ENCODE measurements at places on chromosomes 5 and 9.

DNA sequence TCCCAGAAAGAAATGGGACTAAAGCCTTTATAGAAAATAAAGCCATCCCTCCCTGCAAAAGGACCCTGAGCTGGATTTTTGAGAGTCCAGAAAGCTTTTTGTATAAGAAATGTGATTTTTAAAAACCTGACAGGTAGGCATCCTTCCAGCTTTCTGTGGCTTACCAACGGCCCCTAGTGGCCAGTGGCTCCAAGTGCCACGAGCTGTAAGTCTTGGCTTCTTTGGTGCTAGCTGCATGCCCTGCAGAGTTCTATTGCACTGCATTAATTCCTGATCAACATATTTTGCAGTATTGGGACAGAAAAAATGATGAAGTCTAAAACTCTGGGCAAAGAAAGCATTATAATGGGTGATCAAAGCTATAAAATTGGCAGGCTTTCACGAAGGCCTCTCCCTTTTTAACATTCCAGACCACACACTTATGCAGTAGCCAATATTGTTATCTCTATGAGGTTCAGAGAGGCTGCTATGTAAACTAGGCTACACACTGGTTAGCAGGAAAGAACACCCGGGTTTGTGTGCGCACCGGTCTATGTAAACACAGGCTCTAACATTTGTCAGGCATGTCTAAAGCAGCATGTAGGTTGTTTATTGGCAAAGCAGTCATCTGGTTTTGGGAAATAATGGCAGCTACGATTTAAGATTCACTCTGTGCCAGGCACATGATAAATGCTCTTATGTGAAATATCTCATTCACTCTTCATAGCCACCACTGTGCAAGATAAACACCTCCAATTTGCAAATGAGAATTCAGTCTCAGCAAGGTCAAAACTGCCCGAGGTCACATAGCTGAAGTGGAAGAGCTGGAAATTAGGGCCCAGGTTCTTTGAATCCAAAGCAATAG lies 55.2 kb downstream of the NMUR2 start:
- H3K4me3 ChIP-seq: no peak overlapping the region
- H3K27me3 ChIP-seq: no peaks in the 10 kb centered on the region

DNA sequence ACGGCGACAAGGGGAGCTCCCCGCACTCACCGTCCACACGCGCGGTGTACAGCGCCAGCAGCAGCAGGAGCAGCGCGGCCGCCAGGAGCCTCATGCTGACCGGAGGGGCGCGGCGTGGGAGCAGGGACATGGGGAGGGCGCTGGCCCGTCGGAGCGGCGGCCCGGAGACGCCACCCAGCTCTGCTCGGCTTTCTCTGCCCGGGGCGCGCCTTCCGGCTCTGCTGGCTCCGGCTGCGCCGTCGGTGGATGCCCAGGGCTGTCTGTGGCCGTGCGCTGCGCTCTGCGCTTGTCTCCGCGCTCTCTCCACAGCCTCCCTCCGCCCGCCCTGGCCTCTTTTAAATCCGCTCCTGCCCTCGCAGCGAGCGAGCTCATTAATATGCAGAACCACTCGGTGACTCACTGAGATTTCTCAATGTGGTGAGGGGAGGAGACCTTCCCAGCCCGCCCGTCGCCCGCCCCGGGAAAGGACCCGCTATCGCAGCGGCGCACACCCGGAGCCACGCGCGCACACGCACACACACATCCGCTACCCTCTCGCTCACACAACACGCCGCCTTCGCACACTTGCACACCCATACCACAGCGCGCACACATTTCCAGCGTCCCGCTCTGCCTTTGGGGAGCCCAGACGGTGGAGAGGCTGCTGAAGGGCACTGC lies at the start of gene CXCL14:
Gene CXCL14, minus strand, starts transcription at position 307 of the 657 bp plus-strand sequence. Its CDS starts 213 bp downstream, at position 94.
- no peaks in the 10 kb centered on the region for H3K4me1 ChIP-seq
- H3K27me3 ChIP-seq: peaks cover 8% of the 10 kb centered on the region
- no peak within 1 kb of the TSS for H3K4me3 ChIP-seq

DNA sequence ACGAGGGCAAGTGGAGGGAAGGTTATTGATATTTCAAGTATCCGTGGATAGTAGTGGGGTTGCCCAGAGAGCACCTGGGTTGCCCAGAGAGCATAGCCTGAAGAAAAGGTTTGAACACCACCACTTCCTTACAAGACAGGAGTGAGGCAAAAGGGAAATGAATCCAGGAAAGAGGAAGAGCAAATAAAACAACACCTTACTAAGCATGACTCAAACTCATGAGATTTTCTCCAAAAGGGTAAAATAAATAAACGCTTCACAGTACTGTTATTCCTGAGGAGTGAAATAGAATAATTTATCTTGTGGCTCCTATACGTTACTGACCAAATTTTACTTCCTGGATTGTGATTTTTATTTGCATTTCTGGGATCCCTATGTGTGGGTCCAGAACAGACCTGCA lies 65.2 kb upstream of the PTPRD start:
- no peak for DNase-seq
- H3K36me3 ChIP-seq: no peaks in the 10 kb centered on the region
- H3K27me3 ChIP-seq: no peaks in the 10 kb centered on the region
- H3K27ac ChIP-seq: no peak overlapping the region
- no peaks in the 10 kb centered on the region for H3K4me1 ChIP-seq

GRCh38 chr5:172493002-172493401 lies 38.7 kb upstream of the SH3PXD2B start:
- no peaks in the 10 kb centered on the region for H3K4me1 ChIP-seq
- no peaks in the 10 kb centered on the region for H3K36me3 ChIP-seq
- H3K27ac ChIP-seq: no peak overlapping the region
- H3K27me3 ChIP-seq: no peaks in the 10 kb centered on the region
- no peak for DNase-seq

DNA sequence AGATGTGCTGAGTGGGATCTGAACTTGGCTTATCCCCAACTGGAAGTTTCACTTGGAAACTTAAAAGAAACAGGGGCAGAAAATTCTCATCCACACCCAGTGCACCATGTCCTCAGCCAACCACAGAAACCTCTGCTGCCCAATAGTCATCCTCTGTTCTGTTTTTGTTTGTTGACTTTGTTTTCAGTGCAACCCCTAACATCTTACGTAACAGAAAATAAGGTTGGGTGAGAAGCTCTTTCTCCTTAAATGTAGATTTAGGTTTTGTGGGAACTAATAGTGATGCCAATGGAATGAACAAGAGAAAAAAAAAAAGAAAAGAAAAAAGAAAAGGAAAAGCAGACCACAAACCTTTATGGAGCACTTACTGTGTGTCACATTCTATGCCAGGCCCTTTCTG lies 262.8 kb downstream of the PAPPA start:
- H3K4me3 ChIP-seq: no peak overlapping the region
- H3K4me1 ChIP-seq: no peaks in the 10 kb centered on the region
- no peaks in the 10 kb centered on the region for H3K27me3 ChIP-seq

- H3K4me3 ChIP-seq: no peak overlapping the region
- no peak overlapping the region for H3K27ac ChIP-seq
- DNase-seq: no peak
- H3K4me1 ChIP-seq: no peaks in the 10 kb centered on the region
- H3K36me3 ChIP-seq: no peaks in the 10 kb centered on the region
Observed at GRCh38 chr9:1869843-1870242, 145.3 kb upstream of the SMARCA2 start.

GRCh38 chr9:137009938-137010732 lies 13.8 kb upstream of the CLIC3 start:
- H3K27me3 ChIP-seq: no peaks in the 10 kb centered on the region
- no peak overlapping the region for H3K4me3 ChIP-seq
- H3K27ac ChIP-seq: no peak overlapping the region
- H3K4me1 ChIP-seq: no peaks in the 10 kb centered on the region
- peaks cover 48% of the 10 kb centered on the region for H3K36me3 ChIP-seq

DNA sequence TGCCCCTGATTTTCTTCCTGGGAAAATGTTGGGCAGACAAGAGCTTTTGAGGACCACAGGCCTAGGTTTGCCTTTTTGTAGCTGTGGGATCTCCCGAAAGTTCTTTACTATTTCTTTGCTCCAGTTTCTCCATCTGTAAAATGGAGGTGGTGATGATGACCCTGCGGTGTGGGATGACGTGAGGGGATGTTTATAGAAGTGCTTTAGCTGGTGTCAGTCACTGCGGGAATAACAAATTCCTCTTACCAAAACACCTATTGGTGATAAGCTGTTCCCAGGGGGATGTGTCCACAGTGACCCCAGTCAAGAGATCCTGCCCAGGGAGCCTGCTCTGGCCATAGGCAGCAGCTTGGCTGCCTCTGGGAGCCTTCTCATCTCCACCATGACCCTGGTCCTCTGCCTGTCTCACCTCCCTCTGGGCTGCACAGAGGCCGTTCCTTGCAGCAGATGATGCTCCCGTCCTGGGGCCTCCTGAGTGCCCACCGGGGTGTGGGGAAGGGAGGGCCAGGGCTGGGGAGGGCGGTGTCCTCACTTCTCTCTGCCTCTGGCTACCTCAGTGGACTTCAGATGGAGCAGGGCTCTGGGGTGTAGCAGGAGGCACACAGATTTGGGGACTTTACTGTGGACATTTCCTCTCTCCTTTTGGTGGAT lies 77.2 kb downstream of the COL15A1 start:
- H3K4me1 ChIP-seq: no peaks in the 10 kb centered on the region
- H3K36me3 ChIP-seq: no peaks in the 10 kb centered on the region

- H3K4me3 ChIP-seq: peak overlapping the region; percentile 91
- H3K27ac ChIP-seq: peak overlapping the region; percentile 74
- peak; percentile 61 for DNase-seq
- H3K4me1 ChIP-seq: peaks cover 14% of the 10 kb centered on the region
Observed at GRCh38 chr9:128159522-128159783, 612 bp upstream of the BBLN start.

GRCh38 chr9:14157191-14157590 lies 156.8 kb downstream of the NFIB start:
- DNase-seq: no peak
- no peak overlapping the region for H3K27ac ChIP-seq
- no peaks in the 10 kb centered on the region for H3K27me3 ChIP-seq
- no peaks in the 10 kb centered on the region for H3K4me1 ChIP-seq
- no peaks in the 10 kb centered on the region for H3K36me3 ChIP-seq

DNA sequence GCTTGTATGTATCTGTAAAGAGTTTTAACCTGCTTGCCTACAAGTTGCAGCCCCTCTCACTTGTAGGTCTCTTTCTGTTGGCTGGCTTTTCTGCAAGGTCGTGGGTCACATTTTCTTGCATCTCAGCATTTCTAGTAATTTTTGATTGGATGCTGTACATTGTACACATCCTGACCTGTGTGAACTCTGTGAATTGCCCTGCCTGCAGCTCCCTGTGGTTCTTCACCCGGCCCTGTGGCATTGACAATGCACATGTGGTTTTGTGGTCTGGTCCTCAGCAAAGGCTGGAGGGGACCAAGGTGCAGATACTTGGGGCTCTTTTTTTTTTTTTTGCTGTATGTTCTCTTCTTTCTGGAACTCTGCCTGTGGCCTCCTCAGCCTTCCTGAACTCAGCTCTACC lies 53.6 kb downstream of the WNK2 start:
- no peaks in the 10 kb centered on the region for H3K36me3 ChIP-seq
- H3K4me3 ChIP-seq: no peak overlapping the region
- no peaks in the 10 kb centered on the region for H3K27me3 ChIP-seq

DNA sequence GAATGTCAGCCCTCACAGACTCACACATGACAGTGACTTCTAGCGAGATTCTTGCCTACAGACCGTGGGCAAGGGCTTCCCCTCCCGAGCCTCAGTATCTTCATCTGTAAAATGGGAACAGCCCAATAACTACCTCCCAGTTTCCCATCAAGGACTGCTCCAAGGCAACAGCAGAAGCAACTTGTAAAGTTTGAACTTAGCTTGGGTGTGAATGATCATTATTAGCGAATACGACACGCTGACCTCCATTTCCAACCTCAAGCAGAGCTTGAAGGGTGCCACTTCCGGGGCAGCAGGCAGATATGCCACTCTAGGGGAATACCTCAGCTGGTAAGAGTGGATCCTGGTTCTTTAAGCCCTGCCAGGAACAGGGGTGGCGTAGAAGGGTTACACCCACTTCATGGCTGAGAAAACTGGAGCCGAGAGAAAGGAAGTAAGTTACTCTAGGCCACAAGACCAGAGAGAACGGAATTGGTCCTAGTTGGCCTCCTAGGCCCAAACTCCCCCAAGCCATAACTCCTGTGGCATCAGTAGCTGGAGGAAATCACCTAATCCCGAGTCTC lies 2.0 kb downstream of the RNF44 start:
- H3K36me3 ChIP-seq: peaks cover 19% of the 10 kb centered on the region
- DNase-seq: peak; percentile 37
- H3K4me3 ChIP-seq: peak overlapping the region; percentile 95
- H3K27ac ChIP-seq: peak overlapping the region; percentile 100

DNA sequence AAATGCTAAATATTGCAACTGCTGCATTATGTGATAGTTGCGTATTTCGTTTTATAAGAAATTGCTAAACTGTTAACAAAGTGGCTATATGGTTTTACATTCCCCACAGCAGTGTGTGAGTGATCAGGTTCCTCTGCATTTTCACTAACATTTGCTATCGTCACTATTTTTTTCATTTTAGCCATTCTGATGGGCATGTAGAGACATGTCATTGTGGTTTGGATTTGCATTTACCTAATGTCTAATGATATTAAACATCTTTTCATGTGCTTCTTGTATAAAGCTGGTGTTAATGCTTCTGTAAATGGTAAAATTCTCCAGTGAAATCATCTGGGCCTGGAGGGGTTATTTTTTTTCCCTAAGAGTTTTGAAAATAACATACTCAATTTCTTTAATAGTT lies 61.6 kb downstream of the ERCC6L2 start:
- DNase-seq: no peak
- peaks cover 11% of the 10 kb centered on the region for H3K36me3 ChIP-seq
- no peak overlapping the region for H3K4me3 ChIP-seq
- H3K4me1 ChIP-seq: no peaks in the 10 kb centered on the region
- H3K27ac ChIP-seq: no peak overlapping the region
- no peaks in the 10 kb centered on the region for H3K27me3 ChIP-seq

DNA sequence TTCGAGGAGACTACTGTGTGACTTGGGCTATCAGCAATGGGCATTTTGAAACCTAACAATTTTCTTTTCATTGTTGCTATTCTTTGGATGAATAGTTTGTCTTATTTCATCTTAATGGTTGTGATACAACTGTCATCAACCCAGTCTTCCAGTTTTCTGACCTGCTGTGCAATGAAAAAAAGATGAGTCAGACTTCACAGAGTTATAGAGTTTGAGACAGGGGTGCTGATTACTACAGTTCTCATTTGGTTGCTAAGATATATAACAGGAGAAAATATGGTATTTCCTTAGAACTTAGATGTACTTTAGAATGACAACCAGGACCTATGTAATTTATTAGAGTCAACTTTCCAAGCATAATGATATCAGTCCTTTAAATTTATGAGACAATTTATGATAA lies 564.4 kb upstream of the NUDT12 start:
- H3K27ac ChIP-seq: no peak overlapping the region
- no peaks in the 10 kb centered on the region for H3K4me1 ChIP-seq
- H3K36me3 ChIP-seq: no peaks in the 10 kb centered on the region
- H3K4me3 ChIP-seq: no peak overlapping the region
- no peaks in the 10 kb centered on the region for H3K27me3 ChIP-seq
- no peak for DNase-seq

- DNase-seq: no peak
- H3K4me3 ChIP-seq: no peak overlapping the region
- no peak overlapping the region for H3K27ac ChIP-seq
- no peaks in the 10 kb centered on the region for H3K4me1 ChIP-seq
- no peaks in the 10 kb centered on the region for H3K36me3 ChIP-seq
Observed at GRCh38 chr9:108469654-108470053, 386.1 kb downstream of the ACTL7B start.

GRCh38 chr9:14935106-14935751 lies 25.0 kb upstream of the FREM1 start:
- H3K4me3 ChIP-seq: no peak overlapping the region
- no peaks in the 10 kb centered on the region for H3K27me3 ChIP-seq
- DNase-seq: no peak
- no peak overlapping the region for H3K27ac ChIP-seq
